ENCODE measurements at places on chromosomes 13 and 19. TPM values are rescaled to one million over a fixed set of nuclear protein-coding genes. Genes with fewer than 3 reads are reported as not detected.

GRCh38 chr19:45693106-45693788 lies 781 bp downstream of the QPCTL start:
- H3K4me3 ChIP-seq: peak overlapping the region; percentile 88
- peaks cover 22% of the 10 kb centered on the region for H3K4me1 ChIP-seq
- peak; percentile 82 for DNase-seq

DNA sequence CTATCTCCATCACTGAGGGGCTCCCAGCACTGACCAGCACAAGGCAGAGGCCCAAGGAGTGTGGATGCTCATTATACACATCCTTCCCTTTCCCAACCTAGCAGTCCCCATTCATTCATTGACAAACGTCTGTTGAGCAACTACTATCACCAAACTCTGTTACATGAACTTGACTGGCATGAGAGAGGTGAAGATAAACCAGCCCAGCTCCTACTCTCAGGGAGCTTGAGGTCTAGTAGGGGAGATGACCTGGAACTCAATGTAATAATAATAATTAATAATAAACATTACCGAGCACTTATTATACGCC lies 8.9 kb upstream of the CEACAM16 start:
- no peak overlapping the region for H3K4me3 ChIP-seq
- H3K36me3 ChIP-seq: no peaks in the 10 kb centered on the region
- DNase-seq: no peak
- H3K4me1 ChIP-seq: peaks cover 23% of the 10 kb centered on the region
- no peaks in the 10 kb centered on the region for H3K27me3 ChIP-seq

DNA sequence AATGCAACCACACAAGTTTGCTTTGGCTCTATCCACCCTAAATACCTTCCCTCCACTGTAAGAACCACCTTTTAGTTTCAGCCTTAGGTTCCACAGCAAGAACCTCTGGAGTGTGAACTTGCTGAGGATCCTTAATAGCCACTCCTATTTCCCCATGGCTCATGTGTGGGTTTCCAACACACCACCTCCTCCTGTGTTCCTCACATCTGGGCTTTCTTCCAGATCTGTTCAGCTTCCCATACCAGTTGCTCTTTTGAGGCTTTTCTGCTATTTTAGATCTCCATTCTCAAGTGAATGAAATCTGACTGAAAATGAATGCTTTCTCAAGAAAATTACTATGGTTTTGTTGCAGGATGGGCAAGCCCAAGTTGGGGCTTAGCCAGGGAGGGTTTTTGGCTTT lies 104.8 kb upstream of the MIR17HG start:
- no peak for DNase-seq
- no peak overlapping the region for H3K4me3 ChIP-seq
- no peaks in the 10 kb centered on the region for H3K36me3 ChIP-seq
- H3K27me3 ChIP-seq: no peaks in the 10 kb centered on the region

GRCh38 chr13:97278435-97279411 lies 56.6 kb downstream of the MBNL2 start:
- H3K27me3 ChIP-seq: no peaks in the 10 kb centered on the region
- DNase-seq: no peak
- H3K36me3 ChIP-seq: peaks cover 2% of the 10 kb centered on the region
- peaks cover 11% of the 10 kb centered on the region for H3K4me1 ChIP-seq
- H3K4me3 ChIP-seq: no peak overlapping the region
- H3K27ac ChIP-seq: no peak overlapping the region

- H3K4me1 ChIP-seq: no peaks in the 10 kb centered on the region
- no peak overlapping the region for H3K27ac ChIP-seq
- DNase-seq: no peak
- H3K4me3 ChIP-seq: no peak overlapping the region
- H3K36me3 ChIP-seq: peaks cover 6% of the 10 kb centered on the region
- H3K27me3 ChIP-seq: no peaks in the 10 kb centered on the region
Observed at GRCh38 chr19:3458229-3459088, 21.9 kb downstream of the SMIM24 start.

DNA sequence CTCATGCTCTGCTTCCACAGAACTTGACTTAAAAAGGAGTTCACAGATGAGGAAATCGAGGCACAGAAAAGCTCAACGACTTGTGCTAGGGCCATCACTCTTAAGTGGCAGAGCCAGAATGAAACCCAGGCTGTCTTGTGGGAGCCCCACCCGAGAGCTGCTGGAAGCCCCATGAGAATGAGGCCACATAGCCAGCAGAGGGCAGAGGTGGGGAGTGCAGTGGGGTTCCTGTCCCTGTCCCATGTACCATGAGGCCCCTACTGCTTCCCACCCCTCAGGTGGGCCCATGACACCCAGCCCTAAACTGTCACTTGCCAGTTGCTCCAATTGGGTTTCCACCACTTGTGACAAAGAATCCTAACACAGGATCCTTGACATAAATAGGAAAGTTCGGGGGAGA lies 175.9 kb downstream of the IRS2 start:
- H3K4me3 ChIP-seq: no peak overlapping the region
- no peaks in the 10 kb centered on the region for H3K27me3 ChIP-seq
- DNase-seq: peak; percentile 8
- no peaks in the 10 kb centered on the region for H3K36me3 ChIP-seq
- no peak overlapping the region for H3K27ac ChIP-seq

GRCh38 chr19:2053601-2054389 lies 2.8 kb upstream of the MKNK2 start:
- H3K36me3 ChIP-seq: no peaks in the 10 kb centered on the region
- no peak for DNase-seq
- H3K27ac ChIP-seq: peak overlapping the region; percentile 99
- H3K4me1 ChIP-seq: peaks cover 83% of the 10 kb centered on the region
- H3K27me3 ChIP-seq: no peaks in the 10 kb centered on the region

GRCh38 chr13:35930665-35931631 lies 200.2 kb downstream of the DCLK1 start:
- H3K27me3 ChIP-seq: no peaks in the 10 kb centered on the region
- no peak overlapping the region for H3K4me3 ChIP-seq
- H3K4me1 ChIP-seq: no peaks in the 10 kb centered on the region
- H3K27ac ChIP-seq: no peak overlapping the region
- no peak for DNase-seq
- H3K36me3 ChIP-seq: no peaks in the 10 kb centered on the region

DNA sequence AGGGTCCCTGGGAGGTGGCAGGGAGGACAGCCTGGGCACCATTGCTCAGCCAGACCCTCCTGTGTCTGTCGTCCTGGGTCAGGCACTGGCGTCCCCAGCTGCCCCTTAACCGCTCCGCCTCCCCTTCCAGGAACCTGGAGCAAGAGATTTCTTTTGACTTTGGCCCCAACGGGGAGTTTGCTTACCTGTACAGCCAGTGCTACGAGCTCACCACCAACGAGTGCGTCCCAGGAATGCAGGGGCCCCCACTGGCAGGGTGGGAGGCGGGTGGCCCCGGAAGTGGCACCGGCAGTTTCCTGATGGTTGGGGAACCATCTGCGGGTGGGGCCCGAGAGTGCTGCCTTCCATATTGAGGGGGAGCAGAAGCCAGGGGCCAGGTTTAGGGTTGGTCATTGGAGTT lies 13.0 kb downstream of the PRKCSH start:
- H3K4me3 ChIP-seq: no peak overlapping the region
- no peaks in the 10 kb centered on the region for H3K27me3 ChIP-seq
- no peak overlapping the region for H3K27ac ChIP-seq

GRCh38 chr19:46471811-46472543 lies 614 bp upstream of the PNMA8A start:
- H3K27me3 ChIP-seq: no peaks in the 10 kb centered on the region
- peaks cover 6% of the 10 kb centered on the region for H3K4me1 ChIP-seq
- H3K36me3 ChIP-seq: no peaks in the 10 kb centered on the region
- H3K27ac ChIP-seq: no peak overlapping the region

GRCh38 chr19:45508861-45509691 lies 1.8 kb downstream of the VASP start:
- DNase-seq: peak; percentile 66
- H3K4me3 ChIP-seq: peak overlapping the region; percentile 63
- H3K27ac ChIP-seq: peak overlapping the region; percentile 87
- no peaks in the 10 kb centered on the region for H3K36me3 ChIP-seq
- no peaks in the 10 kb centered on the region for H3K27me3 ChIP-seq

DNA sequence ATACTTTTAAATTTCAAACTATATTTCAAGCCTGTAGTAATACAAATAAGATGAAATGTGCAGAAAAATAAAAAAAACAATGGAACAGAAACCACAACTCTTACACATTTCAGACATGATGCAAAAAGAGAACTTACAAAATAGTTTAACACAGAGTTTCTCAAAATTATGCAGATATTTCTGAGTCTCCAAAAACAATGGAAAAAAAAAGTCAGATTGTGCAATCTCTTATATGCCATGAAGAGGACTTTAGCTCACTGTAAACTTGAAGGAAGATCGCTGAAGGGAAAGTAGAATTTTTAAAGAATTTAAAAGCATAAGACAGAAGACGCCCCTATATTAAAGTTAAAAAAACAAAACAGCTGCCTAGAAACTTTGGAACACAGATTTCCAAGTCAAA lies 20.4 kb downstream of the ZNF708 start:
- no peak for DNase-seq
- no peaks in the 10 kb centered on the region for H3K4me1 ChIP-seq
- no peak overlapping the region for H3K4me3 ChIP-seq
- no peak overlapping the region for H3K27ac ChIP-seq
- H3K36me3 ChIP-seq: peaks cover 12% of the 10 kb centered on the region

DNA sequence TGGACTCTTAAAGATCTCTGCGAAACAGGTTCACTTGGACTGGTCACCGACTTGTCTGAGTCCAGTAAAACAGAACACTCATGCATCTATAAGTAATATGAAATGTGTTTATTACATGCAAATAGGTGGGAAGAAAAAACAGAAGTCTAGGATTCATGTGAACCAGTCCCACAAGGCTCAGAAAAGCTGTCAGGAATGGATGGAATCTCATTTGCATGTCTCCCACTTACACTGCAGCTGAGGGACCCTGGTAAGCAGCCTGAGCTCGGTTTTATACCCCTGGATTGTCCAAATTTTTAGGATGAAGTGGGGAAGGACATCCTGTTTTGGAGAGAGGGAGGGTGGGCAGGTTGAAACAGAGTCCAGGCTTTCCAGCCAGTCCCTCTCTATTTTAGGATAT lies 1545.1 kb upstream of the PCDH20 start:
- DNase-seq: no peak
- no peaks in the 10 kb centered on the region for H3K36me3 ChIP-seq
- no peak overlapping the region for H3K4me3 ChIP-seq
- no peak overlapping the region for H3K27ac ChIP-seq

- no peak for DNase-seq
- no peaks in the 10 kb centered on the region for H3K36me3 ChIP-seq
- H3K4me3 ChIP-seq: no peak overlapping the region
- no peaks in the 10 kb centered on the region for H3K27me3 ChIP-seq
- H3K4me1 ChIP-seq: no peaks in the 10 kb centered on the region
Observed at GRCh38 chr13:84445776-84446175, 563.5 kb upstream of the SLITRK1 start.

GRCh38 chr13:39675904-39676303 lies 20.4 kb downstream of the COG6 start:
- H3K4me1 ChIP-seq: no peaks in the 10 kb centered on the region
- DNase-seq: no peak
- no peak overlapping the region for H3K4me3 ChIP-seq
- H3K27me3 ChIP-seq: no peaks in the 10 kb centered on the region
- peaks cover 3% of the 10 kb centered on the region for H3K36me3 ChIP-seq

GRCh38 chr13:26722321-26722720 lies 38.3 kb downstream of the GPR12 start:
- no peaks in the 10 kb centered on the region for H3K36me3 ChIP-seq
- peaks cover 15% of the 10 kb centered on the region for H3K4me1 ChIP-seq
- no peak overlapping the region for H3K27ac ChIP-seq
- H3K27me3 ChIP-seq: no peaks in the 10 kb centered on the region
- no peak for DNase-seq

GRCh38 chr13:112443191-112443994 lies 67.2 kb downstream of the SPACA7 start:
- no peak overlapping the region for H3K4me3 ChIP-seq
- H3K27ac ChIP-seq: no peak overlapping the region
- no peak for DNase-seq
- H3K36me3 ChIP-seq: no peaks in the 10 kb centered on the region
- no peaks in the 10 kb centered on the region for H3K4me1 ChIP-seq

GRCh38 chr13:76293751-76294150 lies 592.5 kb downstream of the KCTD12 start:
- no peaks in the 10 kb centered on the region for H3K4me1 ChIP-seq
- H3K27ac ChIP-seq: no peak overlapping the region
- H3K27me3 ChIP-seq: no peaks in the 10 kb centered on the region
- DNase-seq: no peak
- no peak overlapping the region for H3K4me3 ChIP-seq

DNA sequence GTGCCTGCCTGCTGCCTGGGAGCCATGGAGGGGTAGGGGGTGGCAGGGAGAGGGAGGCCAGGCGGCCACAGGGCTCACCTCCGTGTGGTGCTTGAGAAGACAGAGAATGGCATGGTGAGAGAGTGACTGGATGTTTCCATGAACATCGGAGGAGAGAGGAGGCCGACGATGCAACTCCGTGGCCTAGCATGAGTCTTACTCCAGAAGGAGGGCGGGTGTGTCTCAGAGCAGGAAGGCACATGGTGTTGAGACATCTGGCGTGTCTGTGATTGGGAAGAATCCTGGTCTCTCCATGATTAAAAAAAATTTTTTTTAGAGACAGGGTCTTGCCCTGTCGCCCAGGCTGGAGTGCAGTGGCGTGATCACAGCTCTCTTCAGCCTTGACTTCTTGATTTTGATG lies 5.1 kb downstream of the IRGC start:
- peaks cover 21% of the 10 kb centered on the region for H3K4me1 ChIP-seq
- H3K27ac ChIP-seq: no peak overlapping the region
- no peak for DNase-seq

DNA sequence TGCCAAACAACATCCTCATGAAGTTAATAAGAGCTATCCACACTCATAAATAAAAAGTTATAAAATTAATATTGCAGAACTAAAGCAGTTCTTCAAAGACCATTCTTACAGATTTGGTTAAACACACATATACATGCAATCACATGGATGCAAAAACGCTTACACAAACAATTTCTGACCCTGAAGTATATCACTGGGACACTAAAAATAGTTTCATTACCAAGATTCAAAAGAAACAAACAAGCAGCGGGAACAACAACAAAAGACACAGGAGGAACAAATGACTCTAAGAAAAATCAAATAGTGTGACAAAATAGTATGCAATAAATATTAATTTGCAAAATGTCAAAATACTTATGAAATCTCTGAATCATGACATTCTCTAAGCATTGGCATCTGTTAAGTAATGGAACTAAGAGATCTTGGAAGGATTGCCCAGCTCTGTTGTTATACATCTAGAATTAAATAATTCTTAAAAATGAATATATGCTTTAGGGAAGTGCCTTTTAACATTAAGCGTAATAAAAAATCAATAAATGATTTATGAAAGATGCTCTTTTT lies 132.2 kb downstream of the PCDH9 start:
- no peaks in the 10 kb centered on the region for H3K4me1 ChIP-seq
- H3K27me3 ChIP-seq: no peaks in the 10 kb centered on the region
- no peak overlapping the region for H3K27ac ChIP-seq
- no peak overlapping the region for H3K4me3 ChIP-seq

ZNF491 gene
- 1.7 TPM for total RNA-seq

CRB3 gene
- total RNA-seq: 3.6 TPM

CEACAM7 gene
- total RNA-seq: not detected

MARCHF2 gene
- total RNA-seq: 22.9 TPM

HNRNPA1L2 gene
- total RNA-seq: 20.6 TPM

SELENOV gene
- not detected for total RNA-seq

Measured in B cell (primary cell).